Ecto neural progenitor cell (in vitro differentiated cells): ENCODE measurements at places on chromosomes 16 and 17.
A peak's percentile ranks its signal among the peaks of the same experiment; 100 is the strongest.

DNA sequence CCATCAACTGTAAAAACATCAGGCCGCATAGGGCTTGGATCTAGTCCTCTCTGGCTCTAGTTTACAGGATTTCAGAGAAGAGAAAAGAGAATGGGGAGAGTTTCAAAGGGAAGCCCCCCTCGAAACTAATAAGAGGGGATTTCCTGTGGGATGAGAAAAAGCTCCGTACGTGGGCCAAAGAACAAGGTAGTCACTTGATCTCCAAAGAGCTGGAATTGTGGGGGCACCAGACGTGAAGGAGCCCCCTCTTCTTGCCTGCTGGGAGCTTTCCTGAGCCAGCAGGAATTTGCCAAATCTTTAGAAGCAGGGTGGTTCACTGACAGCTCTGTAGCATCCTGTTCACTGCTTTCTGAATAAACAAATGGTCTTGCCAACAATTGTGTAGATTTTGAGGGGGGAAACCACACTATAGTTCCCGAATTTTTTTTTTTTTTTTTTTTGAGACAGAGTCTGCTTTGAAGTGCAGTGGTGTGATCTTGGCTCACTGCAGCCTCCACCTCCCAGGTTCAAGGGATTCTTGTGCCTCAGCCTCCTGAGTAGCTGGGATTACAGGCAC, 7.0 kb upstream of the TMIGD1 start:
- DNase-seq = no peak

GRCh38 chr17:48612854-48613691, 2.0 kb downstream of the HOXB8 start:
- DNase-seq = no peak

DNA sequence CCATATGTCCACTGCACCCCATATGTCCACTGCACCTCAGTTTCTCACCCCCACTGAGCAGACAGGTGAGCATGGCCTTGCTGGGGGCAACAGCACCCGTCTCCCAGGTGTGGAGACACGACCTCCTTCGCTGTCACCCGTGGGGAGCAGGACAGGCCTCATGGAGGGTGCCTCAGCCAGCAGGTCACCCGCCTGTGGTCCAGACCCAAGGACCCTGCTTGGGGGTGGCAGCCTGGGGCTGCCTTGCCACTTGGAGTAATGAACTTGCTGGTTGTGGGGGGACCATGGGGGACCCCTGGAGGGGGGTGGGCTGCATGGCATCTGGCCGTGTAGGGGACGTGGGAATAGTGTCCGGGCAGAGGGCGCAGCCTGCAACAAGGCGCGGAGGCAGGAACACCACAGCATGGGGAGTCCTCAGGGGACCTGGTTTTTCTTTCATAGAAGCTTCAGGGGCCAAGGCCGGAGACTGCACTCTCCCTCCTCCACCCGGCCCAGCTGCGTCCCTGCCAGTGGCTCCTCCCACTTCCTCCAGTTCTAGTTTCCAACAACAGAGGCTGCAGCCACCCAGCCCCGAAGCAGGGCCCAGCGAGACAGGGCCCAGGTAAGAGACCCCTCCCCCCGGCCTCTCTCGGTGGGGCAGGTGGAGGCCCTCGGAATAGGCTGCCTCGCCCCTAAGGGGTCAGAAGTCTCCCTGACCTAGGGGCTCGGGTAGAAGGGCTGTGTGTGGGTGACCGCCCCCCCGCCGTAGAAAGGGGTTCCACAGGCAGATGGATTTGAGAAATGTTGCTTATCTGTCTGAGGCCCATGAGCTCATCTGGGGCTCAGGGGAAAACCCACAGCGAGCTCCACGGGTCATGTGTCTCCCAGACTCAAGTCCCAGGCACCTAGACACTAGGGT, at the start of gene NHLRC4:
NHLRC4 (plus strand) TSS at position 531 of the 898 bp plus-strand sequence. CDS start 1,043 bp downstream, outside the sequence.
- DNase-seq = no peak

- no peak for DNase-seq
Measured at GRCh38 chr16:54986409-54986808, 55.7 kb downstream of the IRX5 start.

DNA sequence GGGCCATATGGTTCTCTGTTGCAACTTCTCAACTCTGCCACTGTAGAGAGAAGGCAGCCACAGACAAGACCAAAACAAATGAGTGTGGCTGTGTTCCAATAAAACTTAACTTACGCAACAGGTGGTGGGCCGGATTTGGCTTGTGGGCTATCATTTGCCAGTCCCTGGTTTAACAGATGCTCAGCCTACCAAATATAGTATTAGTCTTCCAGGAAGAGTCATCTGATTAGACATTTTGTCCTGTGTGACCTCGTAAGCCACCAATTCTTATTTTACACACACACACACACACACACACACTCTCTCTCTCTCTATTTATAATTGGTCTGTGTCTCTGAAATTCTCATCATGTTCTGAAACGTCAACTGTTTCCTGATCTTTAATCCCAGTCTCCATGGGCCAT, 245.9 kb downstream of the XYLT1 start:
- DNase-seq = no peak

DNA sequence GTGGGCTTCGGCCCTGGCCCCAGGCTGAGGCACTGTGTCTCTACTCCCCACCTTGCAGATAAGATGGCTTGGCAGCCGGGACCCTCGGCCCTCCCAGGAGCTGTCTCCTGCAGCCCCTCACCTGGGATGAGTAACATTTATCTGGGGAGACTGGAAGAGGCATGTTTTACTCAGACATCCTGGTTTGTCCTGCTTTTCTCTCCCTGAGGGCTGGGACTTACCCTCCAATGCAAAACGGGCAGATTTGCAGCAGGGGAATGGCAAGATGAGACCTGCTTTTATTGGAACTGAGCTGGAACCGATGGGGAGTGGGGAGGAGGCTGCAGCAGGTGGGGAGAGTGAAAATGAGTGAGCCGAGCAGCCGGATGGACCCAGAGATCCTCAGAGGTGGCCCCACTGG, 27.3 kb upstream of the UBE2G1 start:
- no peak for DNase-seq

GRCh38 chr16:77469634-77470033, 34.8 kb upstream of the ADAMTS18 start:
- DNase-seq = no peak

- DNase-seq = no peak
Measured at GRCh38 chr16:69831212-69832123, 69.3 kb downstream of the WWP2 start.

DNA sequence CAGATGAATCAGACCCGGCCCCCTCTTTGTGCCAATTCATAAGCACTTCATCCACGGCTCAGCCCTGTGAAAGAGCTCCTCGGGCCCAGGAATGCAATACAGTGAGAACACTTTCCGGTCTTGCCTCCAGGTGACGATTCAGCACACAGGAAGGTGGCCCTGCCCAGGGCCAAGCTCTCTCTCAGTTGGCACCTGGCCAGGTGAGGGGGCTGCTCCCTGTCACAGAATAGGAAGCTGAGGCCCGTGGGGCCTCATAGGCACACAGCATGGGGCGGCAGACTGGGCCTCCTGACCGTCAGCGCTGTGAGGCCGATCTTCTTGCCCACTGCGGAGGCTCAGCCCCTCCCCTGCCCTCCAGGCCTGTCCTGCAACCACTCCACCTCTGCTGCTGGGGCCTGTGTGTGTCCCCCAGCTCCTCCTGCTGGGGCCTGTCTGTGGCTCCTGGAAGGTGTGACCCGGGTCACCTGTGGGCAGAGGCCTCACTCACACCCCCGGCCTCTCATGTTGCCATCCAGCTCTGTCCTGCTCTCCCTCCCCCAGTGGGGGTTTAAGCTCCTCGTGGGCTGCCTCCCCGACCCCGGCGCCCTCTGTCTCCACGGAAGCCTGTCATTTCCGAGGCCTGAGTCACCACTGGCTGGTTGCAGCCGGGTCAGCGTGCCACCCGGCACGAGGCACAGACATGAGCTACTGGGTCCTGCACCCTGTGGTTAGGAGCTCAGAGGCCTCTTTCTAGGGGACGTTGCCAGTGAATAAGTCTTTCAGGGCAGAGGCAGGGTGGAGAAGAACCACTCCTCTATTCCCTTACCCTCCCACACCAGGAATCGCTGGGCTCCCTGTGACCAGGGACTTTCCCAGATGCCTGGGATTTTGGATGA, 114.4 kb downstream of the SEC14L1 start:
- peak; percentile 75 for DNase-seq

- peak; percentile 37 for DNase-seq
Measured at GRCh38 chr17:45366049-45366448, 49.2 kb upstream of the MAP3K14 start.

DNA sequence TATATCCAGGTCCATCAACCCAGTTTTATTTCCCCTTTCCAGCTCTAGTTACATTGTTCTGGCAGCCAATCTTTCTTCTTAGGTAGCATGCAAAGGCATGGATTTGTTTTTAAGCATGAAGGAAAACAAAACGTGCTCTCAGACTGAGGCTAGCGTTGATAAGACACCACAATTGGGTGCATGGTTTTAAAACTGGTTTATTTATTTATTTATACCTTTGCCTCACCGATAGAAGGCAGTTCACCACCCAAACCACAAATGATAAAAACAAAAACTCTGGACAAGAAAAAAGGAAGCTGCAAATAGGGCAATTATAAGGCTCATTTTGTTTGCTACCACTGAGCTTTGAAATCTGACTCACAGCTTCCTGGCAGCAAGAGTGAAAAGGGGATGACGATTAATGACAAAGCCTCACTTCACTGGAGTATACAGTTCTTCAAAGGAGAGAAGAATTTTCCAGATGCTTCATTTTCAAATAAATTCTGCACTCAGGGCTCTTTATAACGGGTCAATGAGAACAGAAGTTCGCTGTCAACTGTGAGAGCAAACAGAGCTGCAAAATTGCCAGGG, 278.4 kb upstream of the IRX5 start:
- no peak for DNase-seq

- DNase-seq = no peak
Measured at GRCh38 chr16:8182761-8183160, 407.6 kb downstream of the TMEM114 start.

GRCh38 chr16:87311387-87311786, 5.8 kb downstream of the C16orf95 start:
- no peak for DNase-seq

DNA sequence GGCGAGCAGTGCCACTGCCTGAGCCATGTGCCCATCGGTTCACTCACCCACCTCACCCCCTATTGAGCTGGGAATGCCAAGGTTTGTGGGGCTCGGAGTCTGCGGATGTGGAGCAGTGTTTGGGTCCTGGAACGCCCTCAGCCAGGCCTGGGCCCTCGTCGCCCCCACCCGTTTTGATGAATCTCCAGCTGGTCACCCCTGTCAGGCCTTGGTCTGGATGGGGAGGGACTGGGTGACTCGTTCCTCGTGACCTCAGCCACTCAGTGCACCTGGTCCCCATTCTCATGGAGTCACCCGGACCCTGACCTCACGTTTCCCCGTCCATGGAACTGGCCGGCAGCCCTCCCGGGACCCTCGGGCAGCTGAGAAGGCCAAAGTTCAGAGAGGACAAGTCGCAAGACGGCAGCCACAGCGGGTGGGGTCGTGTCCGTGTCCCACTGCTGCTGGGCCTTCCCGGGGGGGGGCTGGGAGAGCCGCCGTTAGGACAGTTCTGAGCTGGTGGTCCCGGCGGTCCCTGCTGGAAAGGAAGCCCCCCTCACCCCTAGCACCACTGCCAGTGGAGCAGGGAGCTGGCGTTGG, 23.2 kb downstream of the GSE1 start:
- DNase-seq = no peak

DNA sequence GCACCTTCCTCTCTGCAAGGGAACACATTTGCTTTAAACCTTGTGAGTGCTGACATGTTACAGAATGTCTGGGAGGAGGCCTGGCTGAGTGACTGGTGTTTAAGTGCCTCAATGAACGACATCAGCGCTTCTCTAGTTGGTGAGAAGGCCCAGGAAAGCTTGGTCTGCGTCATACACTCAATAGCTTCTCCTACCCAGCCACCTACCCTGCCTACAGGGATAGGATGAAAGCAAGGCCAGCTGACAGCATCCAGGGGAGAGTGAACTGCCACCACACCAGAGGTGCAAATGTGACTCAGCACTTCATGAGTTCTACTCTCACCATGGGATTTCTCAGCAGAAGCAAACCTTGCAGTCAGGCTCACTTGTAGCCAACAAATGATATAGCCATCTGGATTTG, 31.7 kb upstream of the CFAP20 start:
- DNase-seq = no peak

DNA sequence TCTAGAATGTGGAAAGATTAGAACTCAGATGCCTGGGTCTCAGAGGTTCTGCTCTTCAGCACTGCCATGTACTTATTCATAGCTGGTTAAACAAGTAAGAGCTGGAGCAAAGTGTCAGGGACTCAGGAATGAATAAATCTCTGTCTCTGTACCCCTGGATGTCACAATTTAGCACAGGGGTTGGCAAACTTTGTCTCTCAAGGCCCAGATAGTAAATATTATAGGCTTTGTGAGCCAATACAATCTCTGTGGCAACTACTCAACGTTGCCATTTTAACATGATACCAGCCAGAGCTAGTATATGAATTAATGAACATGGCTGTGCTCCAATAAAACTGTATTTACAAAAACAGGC, 220.3 kb upstream of the MON1B start:
- DNase-seq = no peak

GRCh38 chr17:27756467-27757371, 43.6 kb downstream of the NOS2 start:
- peak; percentile 74 for DNase-seq

DNA sequence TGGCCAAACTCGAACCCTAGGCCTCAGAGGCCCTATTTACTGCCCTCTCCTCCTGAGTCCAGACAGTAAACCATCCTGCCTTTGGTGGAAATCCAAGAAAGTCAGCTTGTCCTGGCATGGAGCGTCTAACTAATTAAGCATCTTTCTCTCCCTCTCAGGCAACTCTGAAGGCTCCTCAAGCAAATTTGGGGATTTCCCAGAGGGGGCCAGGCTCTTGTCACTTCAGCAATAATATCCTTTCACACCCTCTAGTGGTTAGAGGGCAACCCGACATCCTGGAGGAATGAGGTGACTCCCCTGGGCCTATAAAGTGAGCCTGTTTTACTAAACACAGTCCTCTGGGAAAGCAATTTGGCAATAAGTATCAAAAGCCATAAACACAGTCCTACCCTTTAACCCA, 60.4 kb downstream of the NOG start:
- peak; percentile 74 for DNase-seq
